ENCODE measurements at places on chromosomes 13 and 19.

- no peak for DNase-seq
Observed at GRCh38 chr13:96946709-96947311, 47.5 kb downstream of the OXGR1 start.

GRCh38 chr13:73596382-73596781 lies 537.6 kb downstream of the KLF5 start:
- DNase-seq: no peak

GRCh38 chr13:94784066-94784465 lies 71.7 kb upstream of the SOX21 start:
- DNase-seq: no peak

- DNase-seq: no peak
Observed at GRCh38 chr19:8251025-8251472, 41.9 kb downstream of the CERS4 start.

DNA sequence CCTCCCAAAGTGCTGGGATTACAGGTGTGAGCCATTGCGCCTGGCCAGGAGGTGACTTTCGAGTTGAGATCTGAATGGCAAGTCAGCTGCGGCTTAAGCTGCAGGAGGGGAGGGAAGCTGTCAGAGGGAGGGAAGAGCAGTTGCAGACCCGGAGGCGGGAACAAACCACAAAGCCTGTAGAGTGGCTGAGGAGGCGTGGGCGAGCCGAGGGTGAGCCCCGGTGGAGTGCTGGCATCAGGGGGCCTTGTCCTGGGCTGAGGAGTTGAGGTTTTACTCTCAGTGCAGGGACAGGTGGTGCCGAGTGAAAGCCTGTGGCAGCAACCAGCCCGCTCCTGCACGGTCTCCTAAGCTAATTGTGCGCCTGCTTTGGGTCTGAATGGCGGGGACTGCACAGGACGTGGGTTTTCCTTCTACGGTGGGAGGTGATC lies 24.2 kb downstream of the PPP1R37 start:
- DNase-seq: no peak

DNA sequence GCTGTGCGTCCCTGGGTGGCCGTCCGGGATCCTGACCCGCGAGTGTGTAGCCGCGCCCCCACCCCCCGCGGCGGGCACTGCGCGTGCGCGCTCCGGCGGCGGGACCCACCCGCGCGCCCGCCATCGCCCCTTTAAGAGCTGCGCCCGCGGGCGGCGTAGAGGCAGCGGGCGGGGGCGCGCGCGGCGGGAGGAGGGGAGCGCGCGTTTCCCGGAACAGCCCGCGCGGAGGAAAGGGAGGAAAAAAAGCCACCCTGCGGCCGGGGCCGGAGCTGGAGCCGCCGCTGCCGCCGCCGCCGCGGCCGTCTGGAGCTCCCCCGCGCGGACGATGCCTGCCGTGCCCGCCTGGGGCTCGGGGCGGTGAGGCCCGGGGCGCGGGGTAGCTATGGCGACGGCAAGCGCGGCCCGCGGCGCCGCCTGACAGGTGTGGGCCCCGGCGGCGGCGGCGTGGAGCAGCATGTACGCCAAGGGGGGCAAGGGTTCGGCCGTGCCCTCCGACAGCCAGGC lies at the start of gene SSBP4:
SSBP4 (plus strand) TSS at position 204 of the 504 bp plus-strand sequence; CDS start at position 455, 251 bp downstream.
- DNase-seq: peak; percentile 63

- DNase-seq: no peak
Observed at GRCh38 chr13:29503041-29503837, 92.2 kb downstream of the SLC7A1 start.

DNA sequence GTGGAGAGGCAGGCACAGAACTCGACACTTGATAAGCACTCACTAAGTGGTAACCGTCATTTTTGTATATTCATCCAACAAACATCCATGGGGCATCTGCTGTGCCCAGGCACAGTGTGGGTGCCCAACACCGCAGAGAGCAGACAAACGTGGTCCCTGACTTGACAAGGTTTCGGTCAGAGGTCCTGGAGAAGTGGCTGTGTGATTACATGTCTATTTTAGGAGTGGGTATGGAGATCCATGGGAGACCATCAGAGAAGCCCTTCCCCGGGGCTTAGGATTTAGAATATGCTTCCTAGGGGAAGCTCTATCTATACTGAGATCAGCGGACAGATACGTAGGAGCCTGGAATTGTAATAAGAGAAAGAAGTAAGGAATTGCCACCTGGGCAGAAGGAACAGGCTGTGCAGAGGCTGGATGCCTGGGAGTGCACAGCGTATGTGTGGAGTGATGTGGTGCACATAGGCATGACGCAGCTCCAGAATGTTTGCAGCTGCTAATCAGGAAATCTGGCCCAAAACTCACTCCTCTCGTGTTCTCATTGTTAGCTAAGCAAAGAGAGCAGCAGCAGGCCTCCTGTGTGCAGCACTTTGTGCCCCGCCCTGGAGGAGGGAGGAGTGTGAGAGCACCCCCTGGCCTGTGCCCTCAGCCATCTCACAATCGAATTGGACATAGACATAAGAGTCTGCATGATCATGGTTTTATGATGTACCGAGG lies 23.0 kb upstream of the IRS2 start:
- DNase-seq: no peak

- no peak for DNase-seq
Observed at GRCh38 chr13:110525328-110526319, 35.9 kb downstream of the RAB20 start.

DNA sequence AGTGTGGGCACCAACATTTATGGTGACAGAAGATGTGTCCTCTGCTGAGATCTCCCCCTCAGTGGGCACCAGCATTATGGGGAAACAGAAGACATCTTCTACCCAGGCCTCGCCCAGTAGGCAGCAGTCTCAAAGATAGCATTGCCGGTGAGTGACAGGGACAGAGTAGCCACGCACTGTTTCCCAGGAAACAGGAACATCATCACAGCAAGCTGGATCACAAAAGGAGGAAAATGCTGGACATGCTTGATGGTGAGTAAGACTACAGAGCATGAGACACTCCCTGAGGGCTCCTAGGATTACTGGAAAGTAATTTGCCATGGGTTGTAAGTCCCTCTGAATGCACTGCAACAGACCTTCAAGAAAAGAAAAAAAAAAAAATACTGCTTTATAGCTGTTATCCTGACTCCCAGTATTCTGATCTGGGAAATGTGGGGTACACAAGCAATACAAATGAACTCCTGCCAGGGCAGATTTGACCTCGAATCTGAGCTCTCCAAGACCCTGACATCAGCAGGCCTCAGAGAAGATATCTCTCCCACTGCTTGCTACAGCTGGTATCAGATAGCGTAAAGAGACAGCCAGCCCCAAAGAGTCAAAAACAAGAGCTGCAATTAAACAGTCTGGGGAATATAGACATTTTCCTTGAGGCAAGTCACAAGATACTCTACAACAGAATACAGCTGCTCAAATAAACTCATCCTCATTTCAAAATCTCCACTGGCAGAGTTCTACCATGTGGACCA lies 180.4 kb downstream of the RBM26 start:
- no peak for DNase-seq

GRCh38 chr19:7832781-7833180 lies 2.8 kb downstream of the EVI5L start:
- no peak for DNase-seq

DNA sequence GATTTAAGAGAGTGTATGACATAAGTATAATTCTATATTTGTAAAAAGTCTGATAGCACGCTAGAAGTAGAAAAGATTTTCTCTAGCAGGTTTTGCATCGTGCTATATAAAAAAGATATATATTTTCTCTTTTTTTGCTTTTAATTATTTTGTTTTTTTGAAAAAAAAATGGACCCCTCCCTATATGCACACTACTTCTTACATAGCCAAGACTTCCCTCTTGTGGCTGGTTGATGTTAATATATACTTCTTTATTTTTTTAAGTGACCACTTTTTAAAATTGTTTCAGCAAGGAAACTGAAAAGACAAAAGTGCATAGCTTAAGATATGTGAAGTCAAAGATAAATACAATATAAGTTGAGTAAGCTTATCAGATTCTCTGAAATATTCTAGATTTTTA lies 1202.8 kb downstream of the DIAPH3 start:
- DNase-seq: no peak

- no peak for DNase-seq
Observed at GRCh38 chr19:23481043-23481442, 85.8 kb upstream of the ZNF91 start.

DNA sequence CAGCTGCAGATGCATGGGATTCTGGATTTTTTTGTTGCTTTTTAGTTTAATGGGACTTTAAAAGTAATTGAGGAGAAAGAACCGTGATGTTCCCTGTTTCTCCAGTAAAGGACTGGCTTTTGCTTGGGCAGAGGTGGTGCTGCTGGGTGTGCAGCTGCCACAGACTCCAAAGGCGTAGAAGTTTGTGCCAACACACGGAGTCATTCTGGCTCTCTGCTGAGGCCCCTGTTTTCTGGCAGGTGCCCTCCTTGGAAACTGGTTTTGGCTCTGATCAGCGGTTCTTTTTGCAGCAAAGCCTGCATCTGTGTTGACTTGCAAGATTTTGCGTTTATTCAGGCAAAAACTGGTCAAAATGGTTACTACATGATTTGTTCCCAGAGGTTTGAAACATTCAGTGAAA lies 16.0 kb upstream of the QTRT1 start:
- DNase-seq: no peak

GRCh38 chr19:13526552-13526951 lies 20.3 kb upstream of the CACNA1A start:
- DNase-seq: no peak

- DNase-seq: no peak
Observed at GRCh38 chr19:52527956-52528351, 486 bp downstream of the ZNF808 start.

DNA sequence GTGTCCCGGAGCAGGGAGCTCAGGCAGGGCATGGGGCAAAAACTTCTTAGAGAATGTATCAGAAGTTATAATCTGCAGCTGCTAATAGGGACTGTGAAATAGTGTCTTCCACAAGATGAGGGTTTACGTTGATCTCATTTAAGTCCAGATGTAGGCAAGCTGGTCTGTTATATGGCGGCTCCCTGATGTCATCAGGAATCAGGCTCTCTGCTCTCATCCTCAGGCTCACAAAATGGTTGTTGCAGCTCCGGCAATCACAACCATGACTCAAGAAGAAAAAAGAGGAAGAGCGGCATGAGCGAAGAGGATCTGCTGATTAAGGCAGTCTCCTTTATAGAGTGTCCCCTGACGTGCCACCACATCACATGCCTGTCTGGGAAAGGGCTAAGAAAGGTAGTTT lies 191.3 kb downstream of the KLF5 start:
- DNase-seq: no peak

DNA sequence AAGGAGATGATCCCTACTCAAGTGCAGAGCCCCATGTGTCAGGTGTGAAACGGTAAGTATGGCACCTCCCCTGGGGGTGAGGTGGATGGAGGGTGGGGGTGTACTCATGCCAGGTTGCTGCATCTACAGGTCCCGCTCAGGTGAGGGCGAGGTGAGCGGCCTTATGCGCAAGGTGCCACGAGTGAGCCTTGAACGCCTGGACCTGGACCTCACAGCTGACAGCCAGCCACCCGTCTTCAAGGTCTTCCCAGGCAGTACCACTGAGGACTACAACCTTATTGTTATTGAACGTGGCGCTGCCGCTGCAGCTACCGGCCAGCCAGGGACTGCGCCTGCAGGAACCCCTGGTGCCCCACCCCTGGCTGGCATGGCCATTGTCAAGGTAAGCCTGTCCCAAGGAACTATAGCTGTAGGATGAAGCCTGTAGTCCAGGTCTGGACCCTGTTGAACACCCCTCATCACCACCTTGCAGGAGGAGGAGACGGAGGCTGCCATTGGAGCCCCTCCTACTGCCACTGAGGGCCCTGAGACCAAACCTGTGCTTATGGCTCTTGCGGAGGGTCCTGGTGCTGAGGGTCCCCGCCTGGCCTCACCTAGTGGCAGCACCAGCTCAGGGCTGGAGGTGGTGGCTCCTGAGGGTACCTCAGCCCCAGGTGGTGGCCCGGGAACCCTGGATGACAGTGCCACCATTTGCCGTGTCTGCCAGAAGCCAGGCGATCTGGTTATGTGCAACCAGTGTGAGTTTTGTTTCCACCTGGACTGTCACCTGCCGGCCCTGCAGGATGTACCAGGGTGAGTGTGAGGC lies 5.2 kb downstream of the TRIM28 start:
- DNase-seq: no peak
